ENCODE measurements at places on chromosomes 2 and 18.

DNA sequence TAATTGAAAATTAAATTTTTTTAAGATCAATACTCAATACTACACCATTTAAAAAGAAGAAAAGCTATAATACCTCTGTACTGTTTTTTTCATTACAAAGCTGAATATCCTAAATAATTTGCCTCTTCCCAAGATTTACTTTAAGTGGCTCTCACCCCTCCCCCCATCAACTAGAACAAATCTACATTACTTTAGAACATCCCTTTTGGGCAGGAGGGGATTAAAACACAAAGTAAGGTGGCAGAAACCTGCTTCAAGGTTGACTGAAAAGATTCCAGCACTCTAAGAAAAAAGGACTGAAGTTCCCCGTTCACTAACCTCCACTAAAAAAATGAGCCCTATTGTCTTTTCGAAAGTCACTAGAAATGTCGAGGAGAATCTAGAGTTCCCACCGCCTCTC is 42.3 kb downstream of the SLC38A11 start:
- no peak for DNase-seq

DNA sequence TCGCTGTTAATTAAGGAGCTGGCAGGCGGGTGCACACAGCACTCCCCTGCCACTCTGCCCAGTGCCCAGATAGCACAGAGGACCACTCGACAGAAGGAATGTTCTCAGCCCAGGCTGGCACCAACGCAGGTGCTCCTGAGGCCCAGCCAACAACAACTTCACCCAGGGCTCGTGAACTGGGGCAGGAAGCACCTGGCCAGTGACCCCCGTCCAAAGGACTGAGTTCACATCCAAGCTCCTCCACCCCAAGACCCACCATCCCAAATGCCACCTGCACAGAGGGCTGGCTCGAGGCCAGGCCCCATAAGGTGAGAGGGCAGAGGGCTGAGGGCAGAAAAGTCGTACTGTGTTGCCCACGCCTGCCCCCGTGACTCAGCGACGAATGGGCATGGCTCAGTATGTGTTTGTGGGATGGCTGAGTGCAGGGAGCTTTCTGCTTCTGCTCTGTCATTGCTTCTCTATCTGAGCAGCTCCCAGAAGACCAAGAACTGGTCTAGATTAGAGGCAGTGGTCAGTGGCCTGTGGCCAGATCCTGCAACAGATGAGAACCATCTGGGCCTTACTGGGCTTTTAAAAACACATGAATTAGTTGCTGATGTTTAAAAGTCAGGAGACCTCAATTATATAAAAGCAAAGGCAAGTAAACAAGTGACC is 68.4 kb downstream of the POLR1A start:
- DNase-seq = peak; percentile 54

GRCh38 chr2:32666704-32667103 is 38.9 kb downstream of the TTC27 start:
- DNase-seq = no peak

DNA sequence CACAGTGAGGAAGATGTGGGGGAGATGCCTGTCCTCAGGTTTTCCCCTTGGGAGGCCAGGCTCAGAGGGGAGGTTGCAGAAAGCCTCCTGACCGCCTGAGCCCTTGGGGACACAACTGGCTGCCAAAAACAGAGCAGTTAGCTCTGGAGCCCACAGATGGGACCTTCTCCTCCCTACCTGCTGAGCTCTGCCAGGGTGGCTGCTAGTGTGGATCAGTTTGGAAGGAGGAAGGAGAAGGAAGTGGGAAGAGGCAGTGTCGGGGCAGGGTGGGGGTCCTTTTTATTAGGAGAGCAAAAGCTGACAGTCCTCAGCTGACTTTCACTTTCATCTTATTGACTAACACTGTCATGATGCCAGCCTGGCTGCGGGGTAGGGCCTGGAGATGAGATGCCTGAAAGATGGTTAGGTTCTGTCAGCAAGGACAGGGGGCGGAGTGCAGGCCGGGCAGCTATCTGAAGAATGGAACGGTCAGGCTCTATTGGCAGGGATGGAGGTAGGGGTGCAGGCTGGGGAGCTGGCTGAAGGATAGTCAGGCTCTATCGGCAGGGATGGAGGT is 188.5 kb upstream of the HDAC4 start:
- no peak for DNase-seq

DNA sequence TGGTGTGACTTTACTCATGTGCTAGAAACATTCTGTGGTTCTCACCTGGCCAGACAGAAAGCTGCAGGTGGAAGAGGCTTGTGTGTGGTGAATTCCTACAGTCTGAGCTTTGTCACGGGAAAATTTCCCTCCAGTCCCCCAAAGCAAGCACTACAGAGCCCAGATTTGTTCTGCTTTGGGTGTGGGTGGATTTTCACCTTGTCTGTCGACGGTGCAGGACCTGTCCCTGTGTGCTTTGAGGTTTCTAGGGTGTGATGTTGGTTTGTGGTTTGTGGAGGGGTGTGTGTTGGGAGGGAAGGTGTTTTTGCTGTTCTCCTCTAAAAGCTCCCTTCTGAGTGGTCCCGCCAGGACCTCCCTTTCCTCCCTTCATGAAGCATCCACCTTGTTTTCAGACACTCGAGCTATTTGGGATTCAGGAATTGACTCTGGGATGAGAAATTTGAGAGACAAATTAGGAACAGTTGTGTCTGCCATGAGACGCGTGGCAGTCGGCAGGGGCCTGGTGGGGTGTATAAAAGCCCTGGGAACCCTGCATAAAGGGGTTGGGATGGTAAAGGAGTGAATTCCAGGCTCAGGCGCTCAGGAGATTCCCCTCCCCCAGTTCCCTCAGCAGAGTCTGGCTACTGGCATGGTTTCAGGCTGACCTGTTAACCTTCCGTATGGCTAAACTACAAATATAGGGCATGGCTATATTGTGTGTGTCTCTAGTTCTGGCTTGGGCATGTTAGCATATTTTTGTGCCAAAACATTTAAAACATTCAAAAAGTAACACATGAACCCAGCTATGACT is 65.5 kb downstream of the DGKD start:
- no peak for DNase-seq

GRCh38 chr2:4135765-4136164 is 432.4 kb downstream of the DCDC2C start:
- DNase-seq = no peak

DNA sequence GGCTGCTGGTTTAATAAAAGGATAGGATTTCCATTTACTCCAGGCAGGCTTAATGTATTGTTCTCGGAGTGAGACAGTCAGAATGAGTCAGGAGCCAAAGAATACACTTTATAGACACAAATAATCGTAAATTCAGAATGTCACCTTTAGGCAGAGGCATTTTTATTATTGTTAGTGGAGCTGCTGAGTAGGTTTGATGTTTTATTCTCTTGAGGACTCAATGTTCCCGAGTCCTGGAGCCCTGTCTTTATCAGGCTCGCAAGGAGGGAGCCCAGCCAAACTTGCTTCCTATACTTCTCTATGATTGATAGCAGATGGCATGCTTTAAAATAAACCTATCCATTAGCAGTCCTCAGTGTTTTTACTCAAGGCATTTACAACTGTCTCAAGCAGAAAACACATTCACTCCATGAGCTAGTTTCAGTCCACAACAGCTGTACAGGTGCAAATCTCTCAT is 492.3 kb upstream of the ZEB2 start:
- DNase-seq = no peak

DNA sequence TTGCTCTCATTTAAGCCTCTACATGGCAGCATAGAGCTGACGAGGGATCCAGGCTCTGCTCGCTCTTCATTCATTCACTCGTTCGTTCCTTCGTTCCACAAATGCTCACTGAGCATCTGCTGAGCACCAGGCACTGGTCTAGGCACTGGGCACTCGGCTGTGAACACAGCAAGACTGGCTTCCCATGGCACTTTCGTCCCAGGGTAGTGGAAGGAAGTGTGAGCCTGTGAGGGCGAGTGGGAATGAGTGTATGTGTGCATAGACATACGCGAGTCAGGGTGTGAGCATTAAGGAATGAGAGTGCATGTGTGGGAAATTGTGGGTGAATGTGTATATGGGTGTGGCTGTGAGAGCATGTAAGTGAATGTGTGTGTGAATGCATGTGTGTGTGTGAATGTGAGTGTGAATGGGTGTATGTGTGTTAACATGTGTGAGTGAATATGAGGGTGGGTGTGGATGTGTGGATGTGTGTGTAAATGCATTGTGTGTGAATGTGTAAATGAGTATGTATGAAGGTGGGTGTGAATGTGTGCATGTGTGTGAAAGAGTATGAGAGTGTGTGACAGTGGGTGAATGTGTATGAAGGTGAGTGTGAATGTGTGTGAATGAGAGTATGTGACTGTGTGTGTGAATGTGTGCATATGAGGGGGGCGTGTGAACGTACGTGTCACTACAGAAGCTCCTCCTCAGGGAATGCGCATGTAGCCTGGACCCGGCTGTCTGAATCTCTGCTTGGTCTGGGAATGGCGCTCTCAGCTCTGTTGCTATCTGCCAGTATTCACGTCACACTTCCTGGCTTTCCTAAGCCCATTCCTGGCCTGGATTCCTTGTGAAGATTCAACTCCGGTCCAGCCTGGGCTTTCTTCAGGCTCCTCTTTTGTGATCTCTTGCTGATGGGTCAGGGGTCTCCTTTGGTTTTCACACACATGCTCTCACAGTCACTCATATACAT is 28.8 kb downstream of the SNORC start:
- no peak for DNase-seq

- DNase-seq = no peak
These were observed 51.9 kb downstream of the SLC14A2 start for GRCh38 chr18:45667056-45667736.

GRCh38 chr18:3626929-3627458 is 177.0 kb downstream of the TGIF1 start:
- DNase-seq = no peak

GRCh38 chr18:58313491-58314032 is 269.5 kb downstream of the NEDD4L start:
- no peak for DNase-seq

DNA sequence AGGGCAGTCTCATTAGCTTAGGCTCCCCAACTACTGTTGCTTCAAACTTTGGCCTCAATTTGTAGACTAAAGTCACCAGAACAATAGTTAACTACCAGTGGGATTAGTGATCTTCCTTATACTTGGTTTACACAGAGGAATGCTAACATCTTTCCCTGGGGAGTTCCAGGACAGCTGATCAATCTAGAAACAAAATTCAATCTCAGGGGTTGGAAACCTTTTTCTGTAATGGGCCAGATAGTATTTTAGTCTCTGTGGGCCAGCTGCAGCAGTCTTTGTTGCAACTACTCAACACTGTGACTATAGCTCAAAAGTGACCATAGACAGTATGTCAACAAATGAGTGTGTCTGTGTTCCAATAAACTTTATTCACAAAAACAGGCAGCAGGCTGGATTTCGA is 85.7 kb downstream of the METTL8 start:
- DNase-seq = no peak

DNA sequence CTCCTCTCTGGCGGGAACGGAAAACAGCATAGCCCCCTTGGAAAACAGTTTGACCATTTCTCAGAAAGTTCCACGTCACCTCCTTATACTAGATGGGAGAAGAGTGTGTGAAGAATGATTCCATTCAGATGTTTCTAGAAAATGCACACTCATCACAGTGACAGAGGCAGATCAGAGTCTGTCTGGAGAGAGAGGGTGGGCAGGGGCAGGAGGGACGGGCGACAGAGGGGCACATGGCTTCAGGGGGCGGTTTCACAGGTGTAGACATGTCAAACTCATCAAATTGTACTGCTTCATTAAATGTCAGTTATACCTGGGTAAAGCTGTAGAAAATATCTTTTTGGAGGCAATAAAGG is 88.8 kb upstream of the TAF1B start:
- DNase-seq = no peak

- DNase-seq = no peak
These were observed 334.6 kb downstream of the SLC4A3 start for GRCh38 chr2:219961947-219962498.

DNA sequence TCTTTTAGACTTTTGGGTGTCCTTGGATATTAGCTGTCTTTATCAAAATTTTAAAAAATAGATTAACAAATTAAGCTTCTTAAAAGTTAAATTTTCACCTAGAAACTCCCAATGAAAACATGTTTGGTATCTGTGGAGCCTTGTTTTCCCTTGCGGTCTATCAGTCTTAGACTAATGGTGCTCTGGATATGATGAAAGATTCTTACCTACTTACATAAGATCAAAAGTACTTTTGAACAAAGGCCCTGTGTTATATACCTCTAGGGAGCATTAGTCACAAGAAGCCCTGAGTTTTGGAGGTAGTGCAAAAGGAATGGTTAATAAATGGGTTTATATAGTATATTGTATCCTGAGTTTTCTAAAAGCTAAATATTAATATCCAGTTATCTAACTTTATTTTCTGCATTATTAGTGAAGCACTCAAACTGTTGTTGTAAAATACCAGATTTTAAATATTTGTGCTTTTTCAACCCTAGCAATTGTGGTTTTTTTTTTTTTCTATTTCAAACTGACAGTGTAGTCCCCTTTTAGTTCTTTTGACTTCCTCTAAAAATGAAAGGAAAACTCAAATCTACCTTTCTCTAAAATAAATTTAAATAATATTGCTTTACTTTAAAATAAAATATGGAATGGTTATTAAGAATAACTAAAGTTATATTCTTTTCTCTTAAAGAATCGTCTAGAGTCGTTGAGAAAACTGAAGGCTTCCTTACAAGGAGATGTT is 18.1 kb downstream of the NDC80 start:
- DNase-seq = no peak

GRCh38 chr18:3062798-3063680 is 50.1 kb upstream of the LPIN2 start:
- DNase-seq = no peak

DNA sequence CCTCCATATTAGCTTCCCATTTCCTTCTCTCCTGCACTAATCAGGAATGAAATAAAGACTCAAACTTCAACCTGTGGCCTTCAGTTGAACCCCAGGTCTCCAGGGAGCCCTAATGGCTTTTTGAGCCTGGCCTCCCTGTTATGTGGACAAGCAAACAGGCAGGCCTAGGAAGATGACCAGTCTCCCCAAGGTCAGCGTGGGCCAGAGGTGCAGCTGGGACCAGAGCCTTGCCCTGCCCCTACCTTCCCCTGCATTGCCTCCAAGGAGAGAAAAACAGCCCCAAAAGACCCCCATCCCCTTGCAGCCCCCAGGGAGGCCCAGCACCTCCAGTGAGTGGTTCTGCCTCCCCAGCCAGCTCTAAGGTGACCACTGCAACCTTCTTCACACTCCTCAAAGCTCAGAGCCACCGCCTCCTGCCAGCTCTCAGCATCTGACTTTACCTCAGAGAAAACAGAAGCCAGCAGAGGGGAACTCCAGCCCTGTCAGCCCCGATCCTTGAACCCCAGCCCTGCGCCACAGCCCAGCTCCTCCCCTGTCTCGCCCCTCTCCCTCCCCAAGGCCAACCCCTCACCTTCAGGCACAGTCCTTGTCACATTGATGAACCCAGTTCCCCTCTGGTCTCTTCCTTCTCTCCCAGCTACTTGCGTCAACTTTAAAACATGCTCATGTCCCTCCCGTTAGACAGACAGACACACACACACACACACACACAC is 59.5 kb upstream of the ID2 start:
- no peak for DNase-seq
